ENCODE measurements at places on chromosomes 11 and 22. TPM values are rescaled to one million over a fixed set of nuclear protein-coding genes. Genes with fewer than 3 reads are reported as not detected.

The UQCR10 gene
- total RNA-seq = 110 TPM

The ANO3 gene
- not detected for total RNA-seq

The PGA5 gene
- total RNA-seq = not detected

The COA4 gene
- 127 TPM for total RNA-seq

The MOV10L1 gene
- total RNA-seq = not detected

The FZD4 gene
- total RNA-seq = 1.3 TPM

The OR5B21 gene
- total RNA-seq = not detected

The AP1B1 gene
- total RNA-seq = 28.1 TPM

The MUC5AC gene
- total RNA-seq = 2.7 TPM

The EXT2 gene
- 61.3 TPM for total RNA-seq

The CCDC73 gene
- total RNA-seq = 0.04 TPM

The MUS81 gene
- 42.3 TPM for total RNA-seq

The CHEK2 gene
- 8.6 TPM for total RNA-seq

Measured in A549 treated with ZK216348 at 1 μM for 4 hours (cell line).